ENCODE measurements at places on chromosomes 4 and X. TPM values are rescaled to one million over a fixed set of nuclear protein-coding genes. Genes with fewer than 3 reads are reported as not detected.

The SPATA18 gene
- total RNA-seq = 9.1 TPM

The SPIN2A gene
- total RNA-seq = 0.44 TPM

The ENPEP gene
- total RNA-seq = 0.49 TPM

The EPGN gene
- total RNA-seq = not detected

The HAND2 gene
- not detected for total RNA-seq

The HHIP gene
- total RNA-seq = 29.3 TPM

The UGT2A1 gene
- not detected for total RNA-seq

The MAGEE2 gene
- not detected for total RNA-seq

The DCLK2 gene
- 0.97 TPM for total RNA-seq

The MAGEB10 gene
- not detected for total RNA-seq

Measured in bladder microvascular endothelial cell (primary cell).